Stimulated activated CD8-positive, alpha-beta memory T cell treated with anti-CD3 and anti-CD28 coated beads, Interleukin-7, amount 100 ng/mL, for 24 hours (primary cell): ENCODE measurements at places on chromosomes 6 and 20.

DNA sequence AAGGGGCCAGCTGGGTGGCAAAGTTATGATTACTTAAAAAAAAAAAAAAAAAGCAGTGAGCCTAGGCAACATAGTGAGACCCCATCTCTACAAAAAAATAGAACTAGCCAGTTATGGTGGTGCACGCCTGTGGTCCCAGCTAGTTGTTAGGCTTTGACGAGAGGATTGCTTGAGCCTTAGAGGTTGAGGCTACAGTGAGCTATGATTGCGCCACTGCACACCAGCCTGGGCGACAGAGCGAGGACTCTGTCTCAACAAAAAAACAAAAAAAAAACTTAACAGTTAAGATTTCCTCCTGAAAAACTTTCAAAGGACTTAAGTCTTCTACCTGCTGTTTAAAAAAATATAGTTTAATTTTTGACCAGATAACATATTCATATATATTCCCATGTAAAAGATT, 2.4 kb downstream of the GTSF1L start:
- no peak for DNase-seq

DNA sequence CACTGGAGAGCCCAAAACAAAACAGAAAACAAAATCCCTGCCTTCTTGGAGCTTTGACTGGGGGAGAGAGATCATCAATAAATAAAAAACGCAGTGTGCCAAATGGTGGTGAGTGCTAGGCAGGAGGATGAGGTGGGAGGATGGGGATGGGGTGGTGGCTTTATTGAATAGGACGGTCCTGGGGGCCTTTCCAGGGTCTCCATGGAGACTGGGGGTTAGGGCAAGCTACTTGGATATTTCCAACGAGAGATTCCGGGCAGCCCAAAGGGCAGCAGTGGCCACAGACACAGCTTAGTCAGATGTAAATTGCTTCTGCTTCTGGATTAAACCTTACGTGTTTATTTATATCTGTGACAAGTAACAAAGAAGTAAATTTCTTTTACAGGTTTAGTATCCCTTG, 700.1 kb downstream of the QKI start:
- DNase-seq, result no peak

GRCh38 chr6:80592436-80592835, 486.0 kb downstream of the BCKDHB start:
- no peak for DNase-seq

GRCh38 chr6:154319231-154319858, 37.3 kb downstream of the IPCEF1 start:
- DNase-seq, result no peak

GRCh38 chr6:22129751-22130150, 167.1 kb downstream of the PRL start:
- DNase-seq, result no peak

- no peak for DNase-seq
These were observed 8.4 kb upstream of the MRGBP start for GRCh38 chr20:62787866-62788265.

GRCh38 chr6:54262971-54263370, 45.3 kb upstream of the TINAG start:
- no peak for DNase-seq

DNA sequence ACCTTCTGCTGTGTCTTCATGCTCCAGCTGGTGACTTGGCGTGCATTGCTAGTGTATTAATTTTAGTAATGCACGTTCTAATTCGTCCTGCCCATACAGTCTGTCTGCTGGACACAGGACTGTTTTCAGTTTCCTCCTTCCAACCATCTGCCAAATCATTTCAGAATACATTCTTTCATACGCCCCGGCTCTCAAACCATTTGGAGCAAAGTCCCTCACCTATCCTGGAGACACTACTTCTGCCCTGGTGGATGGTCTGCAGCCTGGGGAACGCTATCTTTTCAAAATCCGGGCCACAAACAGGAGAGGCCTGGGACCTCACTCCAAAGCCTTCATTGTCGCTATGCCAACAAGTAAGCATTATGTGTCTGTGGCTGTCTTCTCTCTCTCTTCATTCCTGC, 60.5 kb downstream of the FNDC1 start:
- DNase-seq, result no peak
